GM12865 (cell line): ENCODE measurements at places on chromosomes 3 and 15.

DNA sequence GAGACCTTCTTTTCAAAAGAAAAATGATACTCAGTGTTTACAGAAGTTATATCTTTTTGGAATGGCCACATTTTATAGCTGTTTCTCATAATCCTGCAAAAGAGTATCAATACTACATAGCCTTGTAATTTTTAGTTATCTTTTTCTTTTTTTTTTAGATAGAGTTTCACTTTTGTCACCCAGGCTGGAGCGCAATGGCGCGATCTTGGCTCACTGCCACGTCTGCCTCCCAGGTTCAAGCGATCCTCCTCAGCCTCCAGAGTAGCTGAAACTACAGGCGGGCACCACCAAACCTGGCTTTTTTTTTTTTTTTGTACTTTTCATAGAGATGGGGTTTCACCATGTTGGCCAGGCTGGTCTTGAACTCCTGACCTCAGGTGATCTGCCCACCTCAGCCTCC, 53.6 kb downstream of the ANKRD28 start:
- DNase-seq, result no peak

- DNase-seq, result no peak
Observed at GRCh38 chr3:118272991-118273390, 761.7 kb downstream of the IGSF11 start.

DNA sequence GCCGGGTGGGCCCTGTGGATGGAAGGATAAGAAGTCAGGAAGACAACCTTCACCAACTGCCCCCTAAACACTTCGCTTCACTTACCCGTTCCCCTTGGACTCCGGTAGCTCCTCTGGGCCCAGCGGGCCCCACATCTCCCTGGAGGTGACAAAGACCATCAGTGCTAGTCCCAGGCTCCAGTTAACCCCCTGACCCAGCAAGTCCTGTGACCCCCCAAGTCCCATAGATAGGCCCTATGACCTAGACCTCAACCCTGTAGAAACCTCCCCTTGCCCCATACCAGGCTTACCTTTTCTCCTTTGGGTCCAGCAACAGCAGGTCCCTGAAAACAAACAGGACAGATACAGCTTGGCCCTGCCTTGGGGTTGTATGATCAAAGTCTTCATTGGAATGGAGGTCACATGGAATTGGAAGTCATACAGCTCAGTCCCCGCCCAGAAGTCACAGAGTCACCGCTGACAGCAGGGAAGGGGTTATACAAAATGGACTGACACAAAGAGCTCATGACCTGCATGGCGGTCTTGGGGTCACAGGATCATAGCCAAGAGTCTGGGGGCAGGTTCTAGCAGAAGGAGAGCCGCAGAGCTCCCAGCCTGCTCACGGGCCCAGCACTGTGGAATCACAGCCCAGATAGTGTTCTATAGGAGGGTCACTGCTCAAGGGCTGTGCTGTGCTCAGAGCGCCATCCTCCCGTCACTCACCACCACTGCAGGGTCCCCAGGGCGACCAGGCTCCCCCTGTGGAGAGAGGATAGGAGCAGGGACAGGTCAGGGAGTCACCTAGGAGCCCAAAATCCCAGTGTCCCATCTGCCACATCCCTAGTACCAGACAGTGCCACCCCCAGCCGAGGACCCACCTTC, 13.3 kb downstream of the COL7A1 start:
- DNase-seq, result no peak

- DNase-seq, result peak; percentile 27
Observed at GRCh38 chr3:52372822-52373504, 56.8 kb downstream of the DNAH1 start.

DNA sequence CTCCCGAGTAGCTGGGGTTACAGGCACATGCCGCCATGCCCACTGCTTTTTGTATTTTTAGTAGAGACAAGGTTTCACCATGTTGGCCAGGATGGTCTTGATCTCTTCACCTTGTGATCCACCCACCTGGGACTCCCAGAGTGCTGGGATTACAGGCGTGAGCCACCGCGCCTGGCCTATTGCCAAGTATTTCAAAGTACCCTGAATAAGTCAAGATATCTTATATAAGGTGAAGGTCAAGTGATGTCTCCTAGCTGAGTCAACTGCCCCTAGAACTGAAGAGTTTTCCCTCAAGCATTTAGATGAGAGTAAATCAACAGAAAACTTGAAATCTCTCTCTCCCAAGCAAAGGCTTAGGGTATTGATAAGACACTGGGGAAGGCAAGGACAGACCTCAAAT, 63.9 kb downstream of the RPL22L1 start:
- DNase-seq, result no peak

- DNase-seq, result no peak
Observed at GRCh38 chr3:136838641-136839555, 20.0 kb downstream of the SLC35G2 start.

- DNase-seq, result no peak
Observed at GRCh38 chr3:171236265-171237008, 209.9 kb upstream of the SLC2A2 start.

- no peak for DNase-seq
Observed at GRCh38 chr15:57147621-57148020, 228.7 kb upstream of the CGNL1 start.

DNA sequence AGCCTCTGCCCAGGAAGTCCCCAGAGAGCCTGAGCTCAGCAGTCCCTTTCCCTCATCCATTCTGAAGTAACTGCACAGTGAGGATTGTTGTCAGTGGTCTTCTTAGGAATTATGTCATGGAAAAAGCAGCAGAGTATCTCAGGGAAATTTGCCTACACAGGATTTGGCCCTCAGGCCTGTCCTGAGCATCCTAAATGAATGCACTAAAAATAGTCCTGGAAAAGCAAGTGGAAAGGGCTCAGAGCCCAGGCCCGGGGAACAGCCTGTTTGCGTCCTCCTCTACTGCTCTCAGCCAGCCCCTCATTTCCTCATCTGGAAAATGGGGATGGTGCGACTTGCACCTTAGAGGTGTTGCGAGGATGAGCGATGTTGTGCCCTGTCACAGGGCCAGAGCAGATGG, 21.6 kb downstream of the LYSMD4 start:
- DNase-seq, result no peak

DNA sequence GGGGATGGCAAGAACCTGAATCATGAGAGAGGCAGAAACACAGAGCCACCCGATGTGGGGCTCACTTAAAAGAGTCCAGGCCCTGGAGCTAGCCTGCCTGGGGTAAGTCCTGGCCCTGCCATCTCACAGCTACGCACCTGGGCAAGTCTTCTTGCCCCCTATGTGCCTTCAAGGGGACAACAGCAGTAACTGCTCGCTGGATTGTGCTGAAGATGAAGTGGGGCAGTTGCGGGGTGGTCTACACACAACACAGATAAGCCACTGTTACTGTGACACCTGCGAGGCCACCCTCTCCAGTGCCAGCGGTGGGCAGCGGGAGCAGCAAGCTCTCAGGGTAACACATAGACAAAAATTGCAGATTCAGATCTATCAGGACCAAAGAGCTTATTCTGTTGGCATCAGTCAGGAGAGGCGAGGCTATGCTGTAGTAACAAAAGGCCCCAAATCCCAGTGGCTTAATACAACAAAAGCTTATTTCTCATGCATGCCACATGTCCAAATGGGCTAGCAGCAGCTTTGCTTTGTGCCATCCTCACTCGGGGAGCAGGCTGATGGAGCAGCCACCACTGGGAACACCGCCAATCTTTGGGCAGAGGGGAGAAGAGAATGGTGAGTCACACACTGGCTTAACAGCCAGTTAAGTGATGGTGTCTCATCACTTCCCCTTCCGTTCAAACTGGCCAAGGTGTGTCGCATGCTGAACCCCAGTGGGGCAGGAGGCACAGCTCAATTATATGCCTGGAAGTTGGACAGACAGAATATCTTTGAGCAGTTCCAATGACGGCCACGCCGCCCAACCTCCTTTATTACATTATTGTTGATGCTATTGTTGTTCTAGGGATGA, 78.3 kb downstream of the WNT7A start:
- DNase-seq, result no peak

GRCh38 chr3:33355611-33356010, 78.4 kb downstream of the FBXL2 start:
- DNase-seq, result no peak

GRCh38 chr3:177085794-177086193, 111.5 kb downstream of the TBL1XR1 start:
- no peak for DNase-seq

- DNase-seq, result peak; percentile 78
Observed at GRCh38 chr3:196440041-196440537, 7.9 kb upstream of the UBXN7 start.

DNA sequence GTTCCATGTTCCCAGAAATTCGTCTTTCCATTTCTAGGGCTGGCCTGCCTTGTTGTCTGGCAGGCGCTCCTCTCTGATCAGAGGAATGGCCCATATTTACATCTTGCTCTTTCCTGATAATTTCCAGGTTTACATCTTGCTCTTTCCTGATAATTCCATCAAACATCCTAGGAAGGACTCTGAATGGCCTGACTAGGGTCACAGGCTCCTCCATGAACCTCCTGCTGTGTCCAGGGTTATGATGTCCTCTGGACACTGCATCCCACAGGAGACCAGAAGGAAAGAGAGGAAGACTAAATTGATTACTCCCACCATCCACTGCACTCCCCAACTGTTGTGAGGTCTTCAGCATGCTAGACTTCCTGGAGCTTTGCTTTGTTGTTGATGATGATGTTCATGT, 75.4 kb downstream of the CLSTN2 start:
- no peak for DNase-seq

DNA sequence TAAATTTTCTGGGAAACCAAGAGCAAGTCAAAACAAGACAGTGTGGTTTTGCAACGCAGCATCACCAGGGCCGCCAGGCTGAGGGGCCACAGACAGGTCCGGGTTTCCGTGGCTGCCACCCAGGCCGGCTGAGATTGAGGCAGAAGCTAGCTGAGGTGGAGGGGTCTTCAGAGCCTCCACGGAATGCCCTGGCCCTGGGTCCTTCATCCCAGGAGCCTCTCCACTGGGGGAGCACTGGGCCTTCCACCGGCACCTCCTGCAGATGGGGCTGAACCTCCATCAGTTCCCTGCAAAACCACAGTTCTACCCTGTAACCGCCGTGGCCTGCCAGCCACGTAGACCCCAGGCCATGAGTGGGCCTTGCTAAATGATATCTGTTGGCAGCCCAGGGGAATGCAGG, 152.7 kb downstream of the CHSY1 start:
- DNase-seq, result no peak

DNA sequence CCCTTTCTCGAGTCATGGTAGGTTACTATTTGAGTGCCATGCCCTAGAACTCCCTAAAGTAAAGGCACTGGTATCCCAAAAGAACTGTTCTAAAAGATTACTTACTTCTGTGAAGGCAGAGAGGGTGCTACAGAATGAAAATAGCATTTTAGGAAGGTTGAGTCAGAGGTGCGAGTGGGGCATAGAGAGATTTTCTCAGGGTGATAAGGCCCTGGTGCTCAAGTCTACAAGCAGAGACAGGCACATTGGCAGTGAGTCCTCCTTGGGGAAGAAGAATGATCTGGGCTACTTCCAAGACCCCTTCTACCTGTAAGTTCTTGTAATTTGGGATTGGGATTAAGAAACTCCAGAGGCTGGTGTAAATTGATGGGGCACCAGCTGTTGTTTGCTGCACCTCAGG, 96.7 kb downstream of the AKAP13 start:
- DNase-seq, result no peak

GRCh38 chr15:31102374-31103342, 1.1 kb upstream of the TRPM1 start:
- DNase-seq, result no peak

GRCh38 chr15:91456921-91457320, 356.9 kb downstream of the SV2B start:
- DNase-seq, result no peak

DNA sequence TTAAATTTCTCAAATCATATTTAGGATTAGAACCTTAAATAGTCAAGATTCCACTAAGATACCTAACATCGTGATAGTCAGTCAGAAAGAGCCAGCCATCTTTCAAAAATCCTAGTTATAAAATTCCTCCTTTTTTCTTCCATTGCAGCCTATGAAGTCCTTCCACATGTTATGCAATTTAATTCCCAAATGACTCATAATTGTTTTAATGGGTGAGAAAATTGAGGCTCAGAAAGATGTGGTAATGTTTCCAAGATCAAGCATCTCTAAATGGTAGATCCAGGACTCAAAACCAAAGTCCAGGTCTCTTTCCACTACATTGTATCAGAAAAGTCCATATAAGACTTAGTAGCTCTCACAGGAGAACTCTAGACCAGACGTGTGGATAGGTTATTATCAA, 9.5 kb downstream of the CFAP44 start:
- DNase-seq, result no peak

DNA sequence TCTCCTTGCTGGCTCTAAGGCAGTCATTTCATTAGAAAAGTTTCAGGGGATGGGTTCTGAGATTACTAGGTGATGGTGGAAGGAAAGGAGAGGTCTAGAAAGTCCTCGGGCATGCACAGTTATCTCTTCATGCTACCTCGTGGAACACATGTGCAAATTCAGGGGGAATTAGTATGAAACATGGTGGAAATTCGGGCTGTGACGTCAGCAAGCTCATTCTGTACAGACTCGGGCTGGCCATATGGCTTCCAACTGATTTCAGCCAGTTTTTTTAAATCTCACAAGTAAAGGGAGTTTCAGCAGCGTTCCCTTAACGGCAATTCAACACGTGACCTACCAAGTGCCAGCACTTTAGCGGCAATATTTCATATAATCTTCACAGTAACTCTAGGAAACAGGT, 251.1 kb downstream of the TBL1XR1 start:
- DNase-seq, result no peak

DNA sequence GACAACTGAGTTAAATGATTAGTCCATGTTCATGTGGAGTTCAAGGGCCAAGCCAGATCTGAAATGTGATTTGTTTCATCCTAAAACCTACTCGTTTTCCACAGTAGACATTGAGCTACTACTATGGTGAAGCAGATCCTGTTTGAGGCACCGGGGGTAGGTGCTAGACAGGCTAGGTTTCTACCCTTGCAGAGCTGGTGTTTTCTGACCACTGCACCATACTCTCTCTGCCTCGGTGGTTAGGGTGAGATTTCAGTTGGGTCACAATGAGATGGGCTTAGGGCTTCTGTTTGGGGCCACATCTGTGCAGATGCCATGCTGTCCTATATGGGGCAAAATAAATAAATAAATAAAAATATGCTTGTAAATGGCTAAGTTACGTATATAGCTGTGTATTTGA, 99.3 kb downstream of the OXNAD1 start:
- no peak for DNase-seq

DNA sequence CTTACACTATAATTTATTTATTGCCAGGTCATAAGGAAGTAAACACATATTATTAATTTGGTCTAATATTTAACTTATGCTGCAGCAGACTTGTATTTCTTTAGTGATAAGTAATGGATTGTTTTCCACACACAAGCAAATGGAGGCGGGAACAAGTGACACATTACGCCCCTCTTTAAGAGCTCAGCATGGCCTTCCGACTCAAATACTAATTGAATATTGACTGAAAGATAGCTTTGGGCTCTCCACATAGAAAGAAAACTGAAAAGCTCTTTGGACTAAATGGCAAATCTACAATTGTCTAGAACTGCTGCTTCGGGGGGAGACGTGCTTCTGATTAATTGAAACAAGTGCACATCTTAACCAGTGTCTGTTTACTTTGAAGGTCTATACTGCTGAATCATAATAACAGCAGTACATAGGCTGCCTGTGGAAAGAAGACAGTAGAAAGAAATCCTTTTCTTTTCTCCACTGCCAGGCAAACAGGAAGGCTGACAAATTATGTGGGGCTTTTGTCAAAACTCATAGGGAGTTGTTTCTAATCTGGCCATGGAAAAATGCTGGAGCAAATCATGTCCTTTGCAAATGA, 15.9 kb downstream of the CADPS start:
- DNase-seq, result no peak

GRCh38 chr3:46280105-46280797, 38.0 kb downstream of the CCR3 start:
- peak; percentile 78 for DNase-seq

GRCh38 chr15:65292938-65293518, 2.8 kb upstream of the RNU5A-1 start:
- no peak for DNase-seq

GRCh38 chr15:82986442-82986780, 401 bp downstream of the RAMAC start:
- DNase-seq, result peak; percentile 44
